ENCODE measurements at places on chromosomes 11 and 22. TPM values are rescaled to one million over a fixed set of nuclear protein-coding genes. Genes with fewer than 3 reads are reported as not detected.

- no peak for DNase-seq
Measured at GRCh38 chr22:31099841-31100761, 7.3 kb downstream of the SELENOM start.

DNA sequence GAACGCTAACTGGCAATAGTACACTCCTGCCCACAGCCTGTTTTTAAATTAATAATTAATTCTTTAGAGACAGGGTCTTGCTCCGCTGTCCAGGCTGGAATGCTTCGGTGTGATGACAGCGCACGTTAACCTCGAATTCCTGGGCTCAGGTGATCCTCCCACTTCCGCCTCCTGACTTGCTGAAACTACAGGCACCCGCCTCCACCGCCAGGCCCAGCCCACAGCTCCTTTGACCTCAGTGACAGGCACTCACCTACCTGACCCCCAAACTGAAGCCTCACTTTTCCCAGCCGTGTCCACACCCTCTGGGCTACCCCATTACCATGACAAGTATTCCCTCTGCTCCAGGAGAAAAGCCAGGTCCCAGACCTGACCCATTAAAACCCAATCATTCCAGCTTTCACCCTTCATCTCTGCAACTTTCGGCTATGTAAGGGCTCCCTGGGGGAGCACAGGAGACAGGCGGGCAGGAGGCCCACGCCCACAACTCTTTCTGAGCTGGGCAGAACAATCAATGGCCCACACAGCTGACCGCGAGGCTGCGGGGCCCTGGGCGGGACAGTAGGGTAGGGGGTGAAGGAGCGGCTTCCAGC, 730 bp downstream of the LMNTD2 start:
- DNase-seq: no peak

GRCh38 chr11:330307-330693, 9.6 kb upstream of the IFITM3 start:
- DNase-seq: peak; percentile 47

- no peak for DNase-seq
Measured at GRCh38 chr11:55697817-55698216, 35.8 kb downstream of the OR4C6 start.

DNA sequence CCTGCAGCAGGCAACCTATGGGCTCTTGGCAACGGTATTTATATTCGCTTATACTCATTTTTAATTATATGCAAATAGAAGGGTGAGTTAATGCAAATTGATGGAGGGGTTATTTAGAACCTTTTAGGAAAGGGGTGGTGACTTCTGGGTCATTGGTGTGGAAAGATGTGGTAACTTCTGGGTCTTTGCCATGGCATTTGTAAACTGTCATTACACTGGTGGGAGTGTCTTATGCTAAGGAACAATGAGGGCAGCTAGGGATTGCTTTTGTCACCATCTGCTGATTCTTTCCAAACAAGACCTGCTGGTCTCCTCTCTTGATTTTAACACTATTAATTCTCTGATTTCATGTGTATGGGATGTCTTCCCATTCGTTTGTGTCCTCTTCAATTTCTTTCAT, 11.7 kb upstream of the KAT5 start:
- DNase-seq: no peak

Gene ZNF214
- total RNA-seq: 1.0 TPM

Gene SHANK2
- total RNA-seq: 0.67 TPM

Gene OSM
- total RNA-seq: 1.0 TPM

Gene OR51B2
- not detected for total RNA-seq

Gene KIRREL3
- total RNA-seq: 0.10 TPM

Gene LGR4
- total RNA-seq: 15.4 TPM

Gene IRAG1
- 348 TPM for total RNA-seq

Measured in posterior vena cava (tissue), 2 donors.